Sciatic nerve (tissue), 2 donors: ENCODE measurements at places on chromosomes 3 and 15.

GRCh38 chr3:183244219-183244618 is 8.8 kb upstream of the B3GNT5 start:
- peak; percentile 74 for DNase-seq

- DNase-seq: no peak
Measured at GRCh38 chr3:47782446-47783308, 984 bp upstream of the SMARCC1 start.

DNA sequence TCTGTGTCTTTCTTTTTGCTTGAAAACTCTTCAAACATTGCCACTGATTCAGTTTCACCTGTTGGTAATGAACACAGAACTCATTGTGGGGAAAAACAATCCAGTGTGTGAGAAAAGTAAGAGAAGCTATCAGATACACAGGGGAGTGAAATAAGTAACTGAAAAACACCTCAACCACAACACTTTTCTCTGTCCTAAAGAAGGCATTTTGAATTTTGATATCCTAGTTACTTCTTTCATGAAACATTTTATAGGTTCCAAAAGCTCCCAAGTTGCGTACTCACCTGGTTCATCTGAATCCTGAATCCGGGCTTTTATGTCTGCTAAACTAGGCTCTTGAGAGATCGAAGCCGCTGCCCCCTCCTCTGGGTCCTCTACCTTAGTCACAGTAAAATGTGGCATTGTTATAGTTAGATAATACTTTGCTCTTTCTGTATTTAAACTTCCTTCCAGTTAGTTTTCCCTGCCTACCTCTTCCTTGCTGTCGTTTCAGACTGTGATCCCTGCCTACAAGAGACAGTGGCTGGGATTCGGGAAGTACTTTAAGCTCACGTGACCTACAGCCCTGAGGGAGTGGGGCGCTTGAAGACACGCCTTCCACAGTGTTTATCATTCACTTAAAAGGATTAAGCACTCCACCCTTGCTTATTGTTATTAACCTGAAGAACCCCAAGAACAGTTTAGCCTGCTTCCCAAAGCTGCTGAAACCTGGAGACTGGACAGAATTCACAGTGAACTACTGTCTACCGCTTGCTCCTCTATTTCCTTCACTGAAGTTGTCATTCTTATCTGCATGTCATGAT is 19.1 kb downstream of the SLC12A6 start:
- no peak for DNase-seq

- DNase-seq: no peak
Measured at GRCh38 chr3:31246293-31247062, 286.2 kb upstream of the STT3B start.

DNA sequence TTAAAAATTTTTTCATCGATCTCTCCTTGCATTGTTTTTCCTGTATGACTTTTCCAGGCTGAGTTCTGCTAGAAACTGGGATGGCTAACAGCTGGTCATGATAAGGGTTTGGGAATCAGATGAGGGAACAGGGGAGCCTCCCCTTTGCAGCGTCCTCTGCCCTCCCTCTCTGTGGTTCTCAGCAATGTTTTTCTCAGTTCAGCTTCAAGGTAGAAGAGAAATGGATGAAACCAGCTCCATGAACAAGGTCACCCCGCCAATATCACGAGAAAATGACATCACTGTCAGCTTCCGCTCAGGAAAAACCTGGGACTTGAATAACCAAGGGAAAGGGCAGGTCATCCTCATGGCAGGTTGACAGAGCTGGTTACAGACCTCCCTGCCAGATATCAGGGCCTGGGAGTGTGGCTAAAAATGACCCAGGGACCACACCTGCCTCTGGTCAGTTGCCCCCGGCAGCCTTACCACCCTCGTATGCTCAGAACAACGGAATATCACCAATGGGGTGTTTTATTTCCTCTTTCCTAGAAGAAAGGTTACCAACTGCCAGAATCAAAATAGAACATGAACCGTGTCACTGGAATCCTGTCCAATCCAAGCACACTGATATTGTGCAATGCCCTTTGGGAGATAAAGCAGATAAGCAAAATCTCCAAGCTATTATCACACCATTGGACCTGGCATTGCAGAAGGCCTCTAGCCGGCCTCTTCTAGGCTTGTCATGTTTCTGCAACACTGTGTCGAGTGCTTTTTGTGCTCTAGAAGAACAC is 26.1 kb downstream of the LSM3 start:
- DNase-seq: no peak

GRCh38 chr15:87597346-87598052 is 659.0 kb downstream of the NTRK3 start:
- DNase-seq: no peak

- peak; percentile 78 for DNase-seq
Measured at GRCh38 chr15:40313531-40314398, 6.0 kb upstream of the PLCB2 start.

DNA sequence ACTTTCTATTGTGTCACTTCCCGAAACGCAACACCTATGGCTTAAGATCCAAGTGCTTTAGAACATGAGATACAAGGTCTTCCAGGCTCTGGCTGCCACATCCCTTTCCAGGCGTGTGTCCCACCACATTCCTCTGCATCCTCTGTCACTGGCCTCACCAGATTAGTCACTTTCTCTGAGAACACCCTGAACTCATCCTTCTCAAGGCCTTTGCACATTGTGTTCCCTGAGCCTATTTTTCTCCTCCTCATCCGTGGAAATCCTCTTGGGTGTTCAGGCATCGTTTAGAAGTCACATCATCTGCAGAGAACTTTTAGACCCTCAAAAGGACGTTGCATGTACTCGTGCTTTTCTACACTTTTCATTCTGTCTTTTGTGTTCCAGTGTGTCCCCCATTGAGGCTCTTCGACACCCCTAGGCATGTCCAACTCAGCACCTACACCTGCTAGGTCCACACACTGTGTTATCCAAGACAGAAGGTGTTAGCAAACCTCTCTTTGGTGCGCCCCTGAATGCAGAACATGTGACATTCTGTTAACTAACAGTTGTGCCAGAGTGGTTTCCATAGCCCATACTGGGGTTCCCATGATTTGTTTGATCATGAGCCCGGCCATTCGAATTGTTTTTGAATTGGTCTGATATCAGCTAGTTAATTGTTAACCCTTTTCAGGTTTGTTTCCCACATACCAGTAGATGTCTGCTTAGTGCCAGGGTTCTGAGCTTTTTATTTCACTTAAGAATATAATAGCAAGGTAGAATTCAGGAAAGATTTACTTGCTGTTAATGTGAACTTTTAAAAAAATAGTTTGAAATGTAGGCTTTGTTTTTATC is 67.2 kb downstream of the LPP start:
- no peak for DNase-seq

GRCh38 chr3:73592154-73593144 is 32.3 kb downstream of the PDZRN3 start:
- no peak for DNase-seq

GRCh38 chr3:79478620-79479019 is 289.2 kb downstream of the ROBO1 start:
- no peak for DNase-seq

DNA sequence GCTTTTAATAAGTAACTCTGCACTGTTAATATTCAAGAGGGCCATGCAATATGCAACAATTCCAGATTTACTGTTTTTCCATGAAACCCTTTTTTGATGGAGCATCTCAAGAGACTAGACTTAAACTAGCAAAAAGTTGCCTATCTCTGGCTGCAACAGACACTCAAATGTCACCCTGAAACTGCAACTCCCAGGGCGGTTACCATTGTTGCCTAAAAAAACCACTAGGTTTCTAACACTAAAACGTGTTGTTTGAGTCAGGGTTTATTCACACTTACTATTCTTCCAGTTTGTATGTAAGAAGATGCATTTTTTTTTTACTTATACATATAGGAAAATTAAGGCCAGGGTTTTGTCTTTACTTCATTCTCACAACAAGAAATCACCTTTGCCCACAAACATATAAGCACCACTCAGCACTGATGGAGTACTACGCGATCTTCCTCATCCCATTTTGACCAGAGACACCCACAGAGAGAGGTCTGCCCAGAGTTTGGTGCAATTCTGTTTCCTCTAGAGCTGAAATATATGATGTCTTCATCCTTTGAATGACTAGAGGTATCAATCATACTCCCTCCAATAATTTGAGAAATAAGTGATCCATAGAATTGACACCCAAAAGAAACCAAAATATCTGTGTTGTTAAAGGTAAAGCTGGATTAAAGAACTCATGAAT is 124.0 kb upstream of the SNTN start:
- DNase-seq: no peak

DNA sequence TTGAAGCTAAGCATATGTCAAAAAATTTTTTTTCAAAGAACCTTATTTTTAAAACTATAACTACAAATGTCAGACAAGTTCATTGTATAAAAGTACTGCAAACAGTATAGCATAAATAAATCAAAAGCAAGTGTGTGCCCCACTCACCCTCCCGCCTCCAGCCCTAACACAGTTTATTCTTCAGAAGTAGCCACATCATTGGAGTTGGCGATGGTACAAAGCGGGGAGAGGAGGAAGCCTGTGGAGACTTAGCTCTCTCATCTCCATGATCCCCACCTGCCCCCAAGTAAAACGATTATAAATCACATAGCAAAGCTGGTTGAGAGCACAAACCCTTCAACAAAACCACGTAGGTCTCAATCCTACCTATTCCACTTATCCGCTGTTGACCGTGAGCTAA is 33.6 kb downstream of the FOXP1 start:
- DNase-seq: no peak
